ENCODE measurements at places on chromosomes 4 and X.

DNA sequence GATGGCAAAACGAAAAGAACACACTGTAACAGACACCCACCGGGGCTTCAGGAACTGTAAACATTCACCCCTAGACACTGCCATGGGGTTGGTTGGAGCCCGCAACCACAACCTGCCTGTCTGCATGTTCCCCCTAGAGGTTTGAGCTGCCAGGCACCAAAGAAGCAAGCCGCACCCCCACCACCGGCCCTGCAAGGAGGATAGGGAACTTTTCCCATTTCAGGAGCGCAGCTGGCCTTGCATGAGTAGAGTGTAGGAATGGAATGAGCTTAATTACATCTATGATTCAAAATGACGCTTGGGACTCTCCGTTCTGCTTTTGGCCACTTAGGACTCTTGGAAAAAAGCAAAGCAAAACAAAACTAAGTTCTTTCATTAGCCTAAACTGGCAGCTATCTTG is 243.6 kb upstream of the CTSO start:
- no peak for DNase-seq

DNA sequence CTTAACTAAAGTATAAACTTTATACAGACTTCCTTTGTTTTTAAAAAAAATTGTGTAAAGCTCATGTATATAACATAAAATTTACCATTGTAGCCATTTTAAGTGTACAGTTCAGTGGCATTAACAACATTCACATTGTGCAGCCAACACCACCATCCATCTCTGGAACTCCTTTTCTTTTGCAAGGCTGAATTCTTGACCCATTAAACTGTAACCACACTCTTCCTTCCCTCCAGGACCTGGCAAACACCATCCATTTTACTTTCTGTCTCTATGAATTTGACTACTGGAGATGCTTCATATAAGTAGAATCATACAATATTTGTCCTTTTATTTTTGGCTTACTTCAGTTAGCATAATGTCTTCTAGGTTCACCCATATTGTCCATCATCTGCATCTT is 104.7 kb downstream of the RASL11B start:
- DNase-seq = no peak

- DNase-seq = no peak
Observed at GRCh38 chrX:155068165-155068564, 2.8 kb downstream of the CMC4 start.

DNA sequence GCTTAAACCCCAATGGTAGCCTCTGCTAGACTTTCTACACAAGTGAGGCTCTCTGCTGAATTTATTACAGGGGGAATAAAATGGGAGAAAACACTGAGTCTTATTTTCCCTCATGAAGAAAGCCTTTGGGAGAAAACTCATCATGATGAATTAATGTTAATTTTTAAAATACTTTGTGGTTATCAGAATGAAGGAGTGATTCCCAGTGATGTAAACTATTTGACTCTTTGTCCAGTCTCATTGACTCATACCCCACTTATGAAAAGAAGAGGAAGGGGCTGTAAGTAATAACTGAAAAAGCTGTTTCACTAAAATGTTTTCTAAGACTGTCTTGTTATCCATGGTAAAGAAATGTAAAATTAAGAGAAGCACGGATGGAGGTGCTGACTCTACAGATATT is 208.8 kb downstream of the GRIA3 start:
- no peak for DNase-seq

DNA sequence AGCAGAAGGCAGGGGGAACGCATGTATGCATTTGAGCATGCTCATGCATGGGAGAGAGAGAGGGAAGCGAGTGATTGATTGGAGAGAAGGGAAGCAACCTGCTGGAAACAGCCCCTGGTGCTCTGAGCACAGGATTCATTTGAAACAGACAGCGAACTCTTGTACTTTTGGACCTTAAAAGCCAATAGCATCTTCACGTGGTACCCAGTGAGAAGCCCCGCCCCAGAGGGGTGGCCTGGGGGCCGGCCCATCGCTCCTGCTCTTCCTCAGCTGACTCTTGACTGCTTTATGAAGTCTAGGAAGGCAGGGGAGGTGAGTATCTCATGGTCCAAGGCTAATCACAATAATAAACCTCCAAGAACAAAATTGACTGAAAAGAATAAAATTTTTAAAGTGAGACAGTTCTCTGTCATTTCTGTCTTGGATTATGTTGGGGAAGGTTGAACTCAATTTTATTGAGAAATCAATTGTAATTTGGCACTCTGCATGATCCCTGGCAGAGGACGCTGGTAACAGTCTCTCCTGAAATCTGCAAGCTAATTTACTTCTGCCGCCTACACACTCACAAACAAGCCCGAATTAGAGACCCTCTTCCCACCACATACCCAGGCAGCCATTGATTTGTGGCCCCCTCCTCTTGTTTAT is 168.2 kb upstream of the PPARGC1A start:
- no peak for DNase-seq

- no peak for DNase-seq
Observed at GRCh38 chrX:150847088-150847487, 51.4 kb downstream of the CD99L2 start.

DNA sequence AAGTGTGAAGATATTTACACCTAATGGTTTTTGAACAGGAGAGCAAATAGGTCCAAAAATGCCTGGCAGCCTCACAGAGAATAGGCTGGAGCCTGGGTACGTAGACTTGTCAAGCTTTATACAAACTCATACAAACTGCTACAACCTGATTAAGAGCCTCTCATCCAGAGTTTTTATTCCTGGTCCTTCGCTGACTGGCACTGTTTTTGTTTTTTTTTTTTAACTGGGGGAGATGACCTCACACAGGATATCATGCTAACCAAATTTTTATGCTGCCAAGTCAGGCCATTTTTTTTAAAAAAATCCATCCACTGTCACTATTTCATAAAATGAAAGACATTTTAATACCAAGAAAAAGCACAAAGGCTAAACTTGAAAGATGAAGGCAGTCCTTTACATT is 1.9 kb downstream of the FAM114A1 start:
- no peak for DNase-seq

DNA sequence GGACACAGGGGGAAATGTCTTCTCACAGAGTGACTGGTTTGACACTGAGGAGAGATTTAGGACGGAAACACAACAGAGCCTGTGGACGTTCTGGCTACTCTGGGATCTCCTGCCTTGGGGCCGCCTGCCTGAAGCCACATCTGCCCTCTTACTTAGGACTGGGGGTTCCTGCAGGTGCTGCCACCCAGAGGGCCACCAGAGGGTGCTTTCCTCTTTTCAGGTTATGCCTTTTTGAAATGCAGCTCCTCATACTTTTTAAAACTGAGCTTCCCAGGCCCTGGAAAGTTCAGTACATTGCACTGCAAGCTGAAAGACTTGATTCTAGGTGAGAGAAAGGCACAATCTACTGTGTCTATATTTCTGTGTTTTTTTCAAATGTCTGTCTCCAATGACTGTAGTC is 92.2 kb upstream of the PGRMC2 start:
- no peak for DNase-seq

DNA sequence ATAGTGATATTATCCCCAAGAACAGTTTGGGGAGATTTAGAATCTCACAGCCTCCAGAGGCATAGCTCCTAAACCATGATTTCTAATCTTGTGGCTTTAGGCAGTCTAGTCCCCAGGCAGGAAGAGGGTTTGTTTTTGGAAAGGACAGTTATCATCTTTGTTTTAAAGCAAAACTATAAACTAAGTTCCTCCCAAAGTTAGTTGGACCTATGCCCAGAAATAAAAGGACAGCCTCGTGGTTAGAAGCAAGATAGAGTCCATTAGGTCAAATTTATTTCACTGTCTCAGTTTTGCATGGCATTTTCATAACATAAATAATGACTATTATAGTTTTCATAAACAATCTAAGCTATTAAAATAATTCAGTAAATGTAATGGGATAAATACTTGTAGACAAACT is 120.5 kb downstream of the MAGEC2 start:
- no peak for DNase-seq

DNA sequence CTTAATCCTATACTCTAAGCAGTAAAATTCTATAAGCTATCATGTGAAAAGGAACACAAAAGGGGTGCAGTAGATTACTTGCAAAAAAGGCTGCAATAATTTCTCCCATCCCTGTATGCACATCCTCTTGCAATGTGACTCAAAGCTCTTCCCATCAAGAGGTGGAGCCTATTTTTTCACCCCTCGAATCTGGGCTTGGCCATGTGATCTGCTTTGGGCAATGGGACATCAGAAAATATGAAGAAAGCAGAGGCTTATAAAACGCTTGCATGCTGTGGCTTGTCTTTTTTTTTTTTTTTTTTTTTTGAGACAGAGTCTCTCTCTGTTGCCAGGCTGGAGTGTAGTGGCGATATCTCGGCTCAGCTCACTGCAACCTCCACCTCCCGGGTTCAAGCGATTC is 33.0 kb downstream of the GEMIN8 start:
- DNase-seq = no peak

GRCh38 chrX:53445977-53446376 is 11.8 kb upstream of the HSD17B10 start:
- DNase-seq = peak; percentile 68

GRCh38 chr4:152586668-152587067 is 50.8 kb upstream of the FBXW7 start:
- DNase-seq = no peak

DNA sequence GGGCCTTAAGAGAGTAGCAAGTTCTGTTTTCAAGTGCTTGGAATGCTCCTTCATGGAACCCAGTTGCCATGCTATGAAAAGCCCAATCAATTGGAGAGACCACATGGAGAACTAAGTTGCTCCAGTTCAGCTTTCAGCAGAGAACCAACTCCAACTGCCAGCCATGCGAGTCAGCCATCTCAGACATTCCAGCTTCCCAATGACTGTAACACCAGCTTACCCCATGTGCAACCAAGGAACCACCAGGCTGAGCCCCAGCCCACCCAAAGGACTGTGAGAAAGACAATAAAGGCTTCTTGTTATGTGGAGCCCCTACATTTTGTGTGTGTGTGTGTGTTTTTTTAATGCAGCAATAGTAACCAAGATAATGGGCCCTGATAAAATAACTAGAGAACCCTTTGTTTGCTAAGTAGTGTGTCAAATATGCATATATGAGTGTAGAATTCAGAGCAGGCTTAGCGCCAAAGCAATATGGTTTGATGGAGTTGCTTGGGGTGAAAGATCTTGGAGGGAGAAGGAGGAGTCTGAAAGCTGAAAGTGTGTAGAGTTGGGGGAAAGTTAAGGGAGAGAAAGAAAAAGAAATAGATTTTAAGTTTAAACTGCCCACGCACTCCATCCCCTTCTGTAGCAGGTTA is 35.0 kb upstream of the CCKAR start:
- DNase-seq = no peak

DNA sequence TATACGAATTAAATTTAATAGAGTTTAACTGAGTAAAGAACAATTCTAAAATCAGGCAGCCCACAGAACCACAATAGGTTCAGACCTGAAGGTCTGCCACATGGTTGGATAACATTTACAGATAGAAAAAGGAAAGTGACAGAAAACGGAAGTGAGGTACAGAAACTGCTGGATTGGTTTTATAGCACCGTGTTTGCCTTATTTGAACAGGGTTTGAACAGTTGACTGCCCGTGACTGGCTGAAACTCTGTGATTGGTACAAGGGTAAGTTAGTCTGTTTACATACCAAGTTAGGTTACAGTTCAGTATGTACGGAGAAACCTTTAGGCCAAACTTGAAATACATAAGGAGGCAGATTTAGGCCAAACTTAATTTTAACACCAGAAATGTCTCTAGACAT is 64.1 kb upstream of the ATXN3L start:
- no peak for DNase-seq

DNA sequence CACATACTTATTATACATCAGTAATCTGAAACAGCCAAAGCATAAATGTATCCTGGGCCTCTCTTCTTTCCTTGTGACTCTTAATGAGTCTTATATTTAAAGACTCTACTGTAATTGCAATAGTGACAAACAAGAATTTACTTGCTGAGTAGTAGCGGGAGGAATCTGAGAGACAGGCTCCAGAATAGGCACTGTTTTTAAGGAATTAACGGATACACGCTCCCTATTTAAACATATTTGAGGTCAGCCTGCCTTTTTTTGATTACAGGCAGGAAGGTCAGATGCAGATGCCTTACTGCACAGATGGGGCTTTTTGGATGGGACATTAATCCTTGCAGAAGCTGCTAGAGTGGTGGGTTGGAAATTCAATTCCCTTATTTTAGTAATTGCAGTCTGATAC is 196.3 kb upstream of the ANXA3 start:
- DNase-seq = no peak

DNA sequence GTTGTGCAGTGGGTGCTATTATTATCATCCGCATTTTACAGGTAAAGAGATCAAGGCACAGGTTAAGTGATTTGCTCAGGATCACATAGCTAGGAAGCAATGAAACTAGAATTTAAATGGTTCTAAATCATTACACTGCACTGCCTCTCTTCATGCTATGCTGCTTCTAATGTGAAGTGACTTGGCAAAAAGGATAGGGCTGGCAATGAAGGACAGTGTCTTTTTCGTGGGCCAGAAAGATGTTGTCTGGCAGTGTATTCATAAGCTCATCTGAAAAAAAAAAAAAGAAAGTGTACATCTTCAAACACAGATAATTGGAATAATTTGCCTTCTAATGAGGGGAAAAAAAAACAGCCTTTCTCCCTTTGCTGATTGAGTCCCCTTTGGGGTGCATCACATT is 132.2 kb upstream of the FUNDC1 start:
- no peak for DNase-seq

GRCh38 chr4:130028552-130028951 is 932.6 kb downstream of the C4orf33 start:
- DNase-seq = peak; percentile 41

DNA sequence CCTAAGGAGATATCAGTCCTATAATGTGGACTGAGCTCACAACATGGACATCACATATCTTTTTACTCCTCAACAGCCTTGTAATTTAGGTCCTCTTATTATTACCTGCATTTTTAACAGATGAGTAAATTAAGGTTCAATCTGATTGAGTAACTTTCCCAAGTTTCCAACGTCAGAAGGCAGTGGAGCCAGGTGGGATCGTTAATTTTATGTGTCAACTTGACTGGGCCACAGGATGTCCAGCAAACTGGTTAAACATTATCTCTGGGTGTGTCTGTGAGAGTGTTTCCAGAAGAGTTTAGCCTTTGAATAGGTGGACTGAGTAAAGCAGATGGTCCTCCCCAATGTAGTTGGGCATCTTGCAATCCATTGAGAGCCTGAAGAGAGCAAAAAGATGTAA is 59.0 kb upstream of the SLIT2 start:
- no peak for DNase-seq

- DNase-seq = no peak
Observed at GRCh38 chr4:106126062-106126461, 189.9 kb downstream of the TBCK start.

GRCh38 chr4:94519925-94520789 is 68.4 kb downstream of the PDLIM5 start:
- no peak for DNase-seq

DNA sequence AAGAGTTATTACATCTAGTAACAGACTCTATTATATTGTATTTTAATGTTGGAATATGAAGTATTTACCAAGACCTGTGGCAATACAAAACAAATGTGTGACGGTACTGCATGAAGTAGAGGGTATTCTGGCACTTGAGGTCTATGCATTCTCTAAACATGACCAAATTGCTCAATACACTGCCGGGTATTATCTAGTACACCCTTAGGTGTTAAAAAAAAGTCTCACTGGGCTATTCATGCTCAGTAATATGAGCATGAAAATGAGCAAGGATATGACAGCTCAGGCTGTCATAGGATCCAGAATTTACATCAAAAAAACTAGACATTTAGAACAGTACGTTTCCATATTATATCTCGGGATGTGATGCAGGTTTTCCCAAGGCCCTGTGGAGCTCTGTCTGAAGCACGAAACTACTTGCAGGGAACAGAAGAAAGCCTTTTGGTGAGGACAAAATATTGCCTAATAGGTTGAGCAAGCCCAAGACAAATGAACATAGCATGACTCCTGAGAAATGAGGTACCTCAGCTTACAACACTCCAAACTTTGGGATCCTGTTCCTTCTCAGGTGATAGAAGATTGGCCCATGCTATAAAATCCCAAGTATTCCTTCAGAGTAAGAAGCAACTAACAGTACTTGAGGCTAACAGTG is 74.1 kb upstream of the MAOA start:
- no peak for DNase-seq
